ENCODE measurements at places on chromosomes 13 and 19.

DNA sequence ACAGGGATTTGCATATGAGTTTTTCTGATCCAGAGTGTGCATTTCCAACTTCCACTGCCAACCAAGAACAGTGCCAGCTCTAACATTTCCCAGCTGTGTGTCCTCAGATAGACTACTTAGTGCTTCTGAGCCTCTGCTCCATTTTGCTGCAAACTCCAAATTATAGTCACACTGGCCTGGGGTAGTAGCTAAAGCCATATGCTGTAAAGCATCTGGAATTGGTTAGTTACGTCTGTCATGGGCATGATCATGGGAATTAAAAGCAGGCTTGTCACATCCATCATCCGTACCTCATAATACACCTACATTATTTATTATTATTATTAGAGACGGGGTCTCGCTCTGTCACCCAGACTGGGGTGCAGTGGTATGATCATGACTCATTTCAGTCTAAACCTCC lies 7.1 kb downstream of the ELAVL3 start:
- no peak for DNase-seq

DNA sequence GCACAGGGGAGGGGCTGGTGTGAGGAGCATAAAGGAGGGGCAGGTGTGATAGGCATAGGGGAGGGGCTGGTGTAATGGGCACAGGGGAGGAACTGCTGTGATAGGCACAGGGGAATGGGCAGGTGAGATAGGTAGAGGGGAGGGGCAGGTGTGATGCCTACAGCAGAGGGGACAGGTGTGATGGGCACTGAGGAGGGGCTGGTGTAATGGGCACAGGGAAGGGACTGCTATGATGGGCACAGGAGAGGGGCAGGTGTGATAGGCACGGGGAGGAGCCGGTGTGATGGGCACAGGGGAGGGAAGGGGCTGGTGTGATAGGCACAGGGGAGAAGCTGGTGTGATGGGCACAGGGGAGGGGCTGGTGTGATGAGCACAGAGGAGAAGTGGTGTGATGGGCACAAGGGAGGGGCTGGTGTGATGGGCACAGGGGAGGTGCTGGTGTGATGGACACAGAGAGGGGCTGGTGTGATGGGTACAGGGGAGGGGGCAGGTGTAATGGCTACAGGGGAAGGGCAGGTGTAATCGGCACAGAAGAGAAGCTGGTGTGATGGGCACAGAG lies 39.5 kb upstream of the POP4 start:
- DNase-seq, result no peak

DNA sequence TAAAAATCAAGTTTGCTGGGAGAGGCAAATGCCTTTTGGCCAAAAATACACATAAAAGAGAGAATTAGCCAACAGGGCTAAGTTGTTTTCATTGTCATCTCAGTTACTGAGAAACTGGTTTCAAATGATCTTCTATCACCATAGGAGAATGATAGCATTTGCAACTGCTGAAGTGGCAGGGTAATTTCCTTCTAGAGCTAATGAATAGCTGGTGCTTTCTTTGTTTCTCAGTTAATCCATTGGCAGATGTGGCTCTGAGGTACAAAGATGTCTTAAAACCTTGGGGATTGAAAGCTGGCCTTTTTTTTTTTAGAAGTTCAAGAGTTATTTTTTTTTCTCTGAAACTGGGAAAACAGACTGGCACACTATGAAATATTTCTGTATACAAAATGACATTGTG lies 332.7 kb upstream of the KLF12 start:
- no peak for DNase-seq

GRCh38 chr19:45258862-45259261 lies 7.8 kb downstream of the MARK4 start:
- DNase-seq, result no peak

DNA sequence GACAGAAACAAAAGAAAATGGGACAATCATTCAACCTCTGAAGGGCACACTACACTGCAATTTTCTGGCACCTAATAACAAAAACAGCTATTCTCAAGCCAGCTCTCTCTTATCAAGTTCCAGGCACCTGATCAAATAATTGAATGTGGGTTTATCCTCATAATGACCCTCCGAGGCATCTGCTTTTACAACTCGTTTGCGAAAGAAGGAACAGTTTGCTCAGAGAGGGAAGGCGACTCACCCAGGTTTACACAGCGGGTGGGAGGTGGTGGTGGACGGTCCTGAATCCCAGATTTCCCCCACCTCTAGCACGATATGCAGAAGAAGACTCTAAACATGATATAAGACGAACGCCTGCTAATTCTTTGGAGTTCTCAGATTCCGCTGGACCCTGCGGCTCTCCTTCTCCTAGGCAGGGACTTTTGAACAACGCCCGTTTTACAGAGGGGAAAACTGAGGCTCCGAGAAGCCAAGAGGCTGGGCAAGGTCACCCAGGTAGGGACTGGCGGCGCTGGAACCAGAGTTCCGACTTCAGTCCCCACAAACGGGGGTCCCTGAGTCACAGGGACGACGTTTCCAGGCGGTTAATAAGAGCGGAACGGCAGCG lies 641 bp downstream of the SGTA start:
- no peak for DNase-seq

GRCh38 chr13:111282997-111283396 lies 37.4 kb upstream of the TEX29 start:
- no peak for DNase-seq

- no peak for DNase-seq
Observed at GRCh38 chr13:50697746-50698539, 145.5 kb downstream of the DLEU7 start.

DNA sequence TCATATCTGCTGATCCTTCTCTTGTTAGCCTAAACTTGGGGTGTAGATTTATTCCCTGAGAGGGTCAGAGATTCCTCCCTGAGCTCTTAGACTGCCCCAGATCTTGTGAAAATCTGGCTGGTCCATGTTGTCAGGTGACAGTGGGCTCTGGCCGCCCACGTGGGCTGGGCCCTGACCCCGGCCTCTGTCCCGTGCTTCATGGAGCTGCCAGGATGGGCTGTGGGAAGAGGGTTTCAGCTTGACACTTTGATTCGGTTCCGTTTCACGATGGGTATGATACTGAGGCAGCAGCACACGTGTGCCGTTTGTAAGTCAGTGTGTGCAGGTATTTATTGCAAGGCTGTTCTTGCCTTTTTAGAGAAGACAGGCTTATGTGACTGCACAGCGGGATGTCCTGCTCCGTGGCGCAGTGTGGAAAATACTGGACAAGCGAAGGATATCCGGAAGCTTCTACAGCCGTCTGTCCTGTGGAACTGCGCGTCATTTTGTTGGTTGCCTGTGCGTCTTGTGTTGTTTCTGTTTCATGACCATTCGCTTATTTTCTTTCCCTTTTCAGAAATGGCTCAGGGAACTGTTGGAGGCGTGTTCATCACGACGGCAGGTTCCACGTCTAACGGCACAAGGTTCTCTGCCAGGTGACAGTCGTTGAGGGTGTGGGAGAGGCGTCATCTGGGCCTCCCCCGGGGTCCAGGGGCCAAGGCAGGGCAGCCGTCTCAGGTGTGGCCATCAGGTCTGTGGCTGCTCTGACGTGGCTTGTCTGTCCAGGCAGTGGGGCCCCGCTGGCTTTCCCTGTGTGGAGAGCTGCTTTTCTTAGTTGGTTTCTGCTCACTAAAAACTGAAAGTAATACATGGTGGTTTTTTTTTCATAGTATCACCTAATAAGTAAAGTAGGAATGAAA lies 20.5 kb downstream of the ATP4B start:
- no peak for DNase-seq

DNA sequence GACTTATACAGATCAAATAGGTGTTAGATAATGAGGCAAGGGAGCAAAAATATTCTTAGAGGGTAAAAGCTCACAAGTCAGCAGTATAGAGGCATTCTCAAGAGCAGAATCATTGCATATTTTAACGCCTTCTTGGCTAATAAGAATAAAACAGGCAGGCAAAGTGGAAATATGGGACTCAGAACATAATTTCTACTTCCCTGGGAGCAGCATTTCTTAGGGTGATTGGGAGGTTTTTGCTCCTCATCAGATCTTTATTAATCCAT lies 39.6 kb downstream of the LHFPL6 start:
- no peak for DNase-seq

All from HS-27A (cell line).